ENCODE measurements at places on chromosomes 4 and X.

DNA sequence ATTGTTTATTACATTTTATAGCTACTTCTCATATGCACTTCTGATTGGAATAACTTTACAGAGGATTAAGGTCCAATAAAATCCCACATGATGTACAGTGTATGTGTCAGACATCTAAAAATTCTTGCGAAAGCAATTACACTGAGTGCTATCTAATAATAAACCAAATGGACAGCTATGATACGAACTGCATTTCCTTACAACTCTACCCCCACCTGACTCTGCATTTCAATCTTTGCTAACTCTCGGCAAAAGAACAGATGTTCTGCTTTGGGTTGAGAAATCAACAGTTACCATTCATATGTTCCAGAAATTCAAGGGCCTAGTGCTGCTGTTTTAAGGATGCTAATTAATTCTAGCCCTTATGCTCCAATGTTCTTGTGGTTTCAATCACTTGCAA is 287.9 kb upstream of the NOCT start:
- DNase-seq: peak; percentile 12

GRCh38 chrX:16771483-16772398 is 14.5 kb upstream of the TXLNG start:
- peak; percentile 85 for DNase-seq

DNA sequence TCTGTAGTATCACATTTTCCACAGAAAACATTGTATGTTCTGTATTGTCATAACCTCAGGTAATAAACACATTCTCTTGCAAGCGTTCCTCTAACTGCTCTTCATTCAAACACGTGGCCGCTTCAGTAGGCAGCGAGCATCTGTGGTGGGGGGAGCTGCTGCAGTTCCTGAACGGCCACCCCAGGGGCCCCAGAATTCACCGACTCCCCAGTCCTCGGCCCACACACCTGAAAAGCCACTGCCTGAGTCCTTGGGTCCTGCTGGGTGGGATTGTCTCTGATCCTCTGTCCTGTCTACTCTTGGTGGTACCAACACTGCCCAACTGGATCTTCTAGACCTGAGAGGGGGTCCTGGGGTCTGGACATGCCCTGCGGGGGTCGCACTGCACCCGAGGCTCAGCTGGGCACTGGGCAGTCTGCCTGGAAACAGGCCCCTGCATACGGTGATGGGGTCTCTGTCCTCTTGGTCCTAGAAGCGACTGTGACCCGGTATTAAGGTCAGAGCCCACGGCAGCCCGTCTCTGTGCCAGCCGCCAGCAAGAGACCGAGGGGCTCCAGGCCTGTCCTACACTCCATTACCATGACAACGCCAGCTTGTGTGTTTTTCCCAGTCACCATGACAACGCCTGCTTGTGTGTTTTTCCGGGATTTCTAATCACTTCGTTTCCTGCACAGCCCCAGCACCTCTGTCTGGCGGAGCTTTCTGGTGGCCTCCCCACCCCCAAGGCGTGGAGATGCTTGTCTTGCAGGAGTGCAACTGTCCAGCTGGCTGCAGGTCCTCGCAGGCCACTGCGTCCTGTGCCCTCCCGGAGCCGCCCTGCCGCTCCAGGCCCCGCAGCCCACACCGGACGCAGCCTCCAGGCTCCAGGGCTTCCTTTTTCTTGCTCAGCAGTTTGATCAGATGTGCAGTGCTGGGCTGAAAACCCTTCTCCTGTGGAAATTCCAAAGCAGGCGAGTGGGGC is 16.0 kb downstream of the CTBP1 start:
- DNase-seq: no peak

DNA sequence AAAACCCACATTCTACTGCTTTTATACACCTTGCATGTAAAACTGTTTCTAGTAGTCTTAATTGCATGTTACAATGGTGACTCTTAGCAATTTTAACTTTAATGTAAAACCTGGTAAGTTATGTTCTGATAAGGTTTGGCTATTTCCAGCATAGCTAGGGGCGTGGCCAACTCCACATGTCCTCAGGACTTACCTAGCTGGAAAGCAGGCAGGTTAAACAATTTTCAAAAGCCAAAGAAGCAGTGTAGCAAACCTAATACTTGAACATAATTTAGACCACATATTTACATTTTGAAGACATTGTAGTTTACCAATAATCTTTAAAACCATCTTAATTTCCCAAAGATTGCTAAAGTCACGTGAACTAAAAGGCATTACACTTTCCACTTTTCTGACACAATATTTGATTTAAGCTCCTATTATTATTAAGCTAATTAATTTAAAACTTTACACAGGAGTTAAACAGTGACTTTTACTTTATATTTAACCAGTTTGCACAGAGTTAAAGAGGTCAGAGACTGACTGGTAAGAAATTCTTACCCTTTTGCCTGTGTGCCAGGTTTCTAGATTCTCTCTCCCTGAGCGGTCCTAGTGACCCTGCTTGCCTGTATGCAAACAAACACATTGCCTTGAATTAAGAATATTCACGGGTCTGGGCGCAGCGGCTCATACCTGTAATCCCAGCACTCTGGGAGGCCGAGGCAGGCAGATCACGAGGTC is 88.2 kb downstream of the GLUD2 start:
- no peak for DNase-seq

- DNase-seq: no peak
Measured at GRCh38 chr4:2814627-2815270, 21.9 kb downstream of the SH3BP2 start.

GRCh38 chr4:150890246-150890645 is 124.8 kb downstream of the LRBA start:
- peak; percentile 3 for DNase-seq

DNA sequence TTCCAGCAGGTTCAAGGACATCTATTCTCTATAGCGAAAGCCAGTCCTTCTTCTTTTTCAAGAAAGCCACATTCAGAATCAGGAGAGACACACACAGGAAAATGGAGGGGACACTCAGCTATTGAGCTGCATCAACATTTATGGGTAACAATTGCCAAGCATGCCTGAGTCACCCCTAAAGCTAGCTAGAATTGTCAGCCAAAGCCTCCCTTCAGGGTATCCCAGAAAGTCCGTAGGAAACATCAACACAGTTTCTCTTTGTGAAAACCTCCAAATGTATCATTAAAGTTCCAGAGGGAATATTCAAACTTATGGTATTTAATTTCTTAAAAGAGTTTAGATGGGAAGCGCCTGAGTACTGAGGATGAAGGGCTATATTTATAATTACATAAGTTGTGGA is 331.1 kb upstream of the SLC7A11 start:
- no peak for DNase-seq

DNA sequence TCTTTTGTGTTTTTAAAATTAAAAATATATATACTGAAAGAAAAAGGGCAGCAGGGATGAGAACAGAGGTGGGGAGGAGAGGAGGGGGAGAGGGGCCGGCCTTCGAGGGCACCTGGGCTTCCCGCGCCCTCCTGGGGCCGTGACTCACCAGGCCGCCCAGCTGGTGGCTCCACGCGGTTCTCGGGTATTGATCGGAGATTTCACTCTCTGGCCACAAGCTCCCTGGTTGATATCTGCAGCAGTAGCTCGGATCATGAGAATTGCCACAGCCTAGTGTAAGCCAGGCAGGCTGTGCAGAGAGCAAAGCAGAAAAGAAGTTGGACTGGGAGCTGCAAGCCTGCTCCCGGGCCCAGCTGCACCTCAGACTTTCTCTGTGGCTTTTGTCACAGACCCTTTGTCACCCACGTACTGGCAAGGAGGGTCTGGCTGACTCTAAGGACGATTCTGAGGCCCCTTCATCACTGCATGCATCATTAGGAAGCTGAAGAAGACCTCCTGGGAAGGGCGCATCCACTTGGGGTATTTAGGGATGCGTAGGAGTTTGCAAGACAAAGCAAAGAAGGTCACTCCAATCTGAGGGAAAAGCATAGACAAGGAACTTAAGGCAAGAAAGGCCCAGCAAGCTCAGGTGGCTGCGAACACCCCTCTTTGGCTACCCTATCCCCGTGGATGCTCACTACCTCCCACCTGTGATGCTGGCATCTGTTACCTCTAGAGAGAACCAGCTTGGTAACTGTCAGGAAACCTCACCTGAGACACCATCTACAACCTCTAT is 71.7 kb downstream of the CPZ start:
- DNase-seq: no peak

DNA sequence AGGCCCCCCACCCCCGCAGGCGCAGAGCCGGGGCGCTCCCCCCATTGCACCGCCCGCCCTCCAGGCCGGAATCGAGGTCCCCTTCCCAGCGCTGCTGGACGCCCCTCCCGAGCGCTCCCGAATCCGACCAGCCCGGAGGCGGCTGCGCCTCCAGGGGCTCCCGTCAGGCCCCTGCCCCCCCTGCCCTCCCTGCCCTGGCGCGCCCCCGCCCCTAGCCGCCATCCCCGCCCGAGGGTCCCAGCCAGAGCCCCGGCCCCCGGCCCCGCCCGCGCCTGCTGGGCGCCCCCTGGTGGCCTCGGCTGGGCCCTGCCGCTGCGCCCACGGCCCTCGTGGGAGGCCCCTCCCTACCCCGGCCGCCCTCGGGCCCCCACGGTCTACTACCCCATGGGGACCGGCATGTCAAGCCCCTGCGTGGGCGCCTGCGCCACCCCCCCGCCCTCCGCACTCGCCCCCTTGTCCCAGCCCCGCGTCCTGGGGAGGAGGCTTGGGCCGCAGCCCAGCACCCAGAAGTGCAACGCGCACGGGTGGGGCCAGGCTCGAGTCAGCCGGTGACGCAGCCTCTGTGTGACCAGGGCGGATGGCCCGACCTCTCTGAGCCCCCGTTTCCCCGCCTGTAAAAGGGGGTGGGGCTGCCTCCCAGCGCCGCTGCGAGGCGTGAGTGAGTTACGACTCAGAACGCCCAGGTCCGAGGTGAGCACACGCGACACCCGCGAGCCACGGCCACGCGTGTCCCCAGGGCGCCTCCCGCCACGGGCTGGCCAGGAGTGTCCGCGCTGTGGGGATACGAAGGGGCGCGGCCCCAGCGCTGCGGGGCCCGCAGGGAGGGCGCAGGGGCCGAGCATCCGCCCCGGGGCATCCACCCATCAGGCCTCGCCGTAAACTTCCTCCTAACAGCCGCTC is 104.9 kb downstream of the FAM53A start:
- peak; percentile 57 for DNase-seq

DNA sequence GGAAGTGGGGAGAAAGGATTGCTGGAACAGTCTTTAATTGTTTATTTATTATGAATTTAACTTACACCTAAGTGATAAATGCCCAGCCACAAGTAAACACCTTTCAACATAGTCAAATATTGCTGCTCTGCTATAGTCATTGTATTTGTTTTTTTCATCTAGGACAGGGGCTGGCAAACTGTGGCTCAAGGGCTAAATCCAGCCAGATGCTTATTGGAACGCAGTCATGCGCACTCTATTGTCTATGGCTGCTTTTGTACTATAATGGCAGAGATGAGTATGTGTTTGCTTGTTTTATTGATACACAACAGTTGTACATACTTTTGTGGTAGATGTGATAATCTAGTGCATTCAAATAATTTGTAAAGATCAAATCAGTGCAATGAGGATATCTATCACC is 95.3 kb downstream of the ZAR1 start:
- DNase-seq: no peak

DNA sequence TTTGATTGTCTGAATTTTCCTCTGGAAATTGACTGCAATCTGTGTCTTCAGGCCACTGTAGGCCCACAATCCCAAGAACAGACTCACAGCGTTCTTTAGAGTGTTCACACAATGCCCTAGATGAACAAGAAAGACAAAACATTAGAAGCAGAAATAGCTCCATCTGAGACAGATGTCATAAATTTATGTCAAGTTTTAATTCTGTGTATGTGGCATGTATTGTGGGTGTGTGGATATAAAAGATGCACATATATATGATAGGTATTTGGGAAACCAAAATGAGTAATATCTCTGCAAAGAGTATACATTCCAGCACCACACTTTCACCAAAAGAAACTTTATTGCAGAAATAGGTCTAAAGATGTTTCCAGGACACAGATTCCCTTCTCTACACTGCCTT is 176.1 kb downstream of the CORIN start:
- no peak for DNase-seq

DNA sequence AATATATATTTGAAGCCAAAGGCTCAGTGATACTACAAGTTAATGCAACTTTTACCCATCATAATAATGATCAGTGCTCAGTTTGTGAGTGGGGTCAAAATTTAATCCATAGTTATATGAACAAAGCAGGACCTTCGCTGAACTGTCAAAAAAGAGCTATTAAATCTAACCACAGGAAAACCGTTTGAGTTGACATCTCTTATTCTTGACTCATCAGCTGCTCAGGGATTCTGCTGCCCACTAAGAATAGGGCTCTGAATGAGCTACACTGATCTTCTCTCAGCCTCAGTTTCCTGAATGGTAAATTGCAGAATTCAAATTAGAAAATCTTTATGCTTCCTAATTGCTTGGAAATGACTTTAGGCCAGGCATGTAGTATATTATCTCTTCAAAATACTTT is 44.9 kb upstream of the NAP1L5 start:
- no peak for DNase-seq

GRCh38 chrX:149939905-149940673 is 1.8 kb upstream of the EOLA2 start:
- DNase-seq: peak; percentile 98

DNA sequence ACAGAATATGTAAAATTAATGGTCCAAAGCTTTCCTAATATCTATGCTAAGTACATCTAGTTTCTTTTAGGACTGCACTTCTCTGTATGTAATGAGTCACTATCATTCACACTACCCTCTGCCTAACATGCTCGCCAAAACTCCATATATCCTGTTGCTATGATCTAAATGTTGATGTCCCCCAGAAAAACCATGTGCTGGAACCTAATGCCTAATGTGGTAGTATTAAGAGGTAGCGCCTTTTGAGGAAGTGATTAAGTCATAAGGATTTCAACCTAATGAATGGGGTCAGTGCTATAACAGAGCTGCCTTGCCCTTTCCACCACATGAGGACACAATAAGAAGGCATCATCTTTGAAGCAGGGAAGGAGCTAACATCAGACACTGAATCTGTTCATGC is 34.9 kb upstream of the NFKB1 start:
- no peak for DNase-seq

GRCh38 chr4:1988327-1988724 is 20.4 kb downstream of the NELFA start:
- no peak for DNase-seq

DNA sequence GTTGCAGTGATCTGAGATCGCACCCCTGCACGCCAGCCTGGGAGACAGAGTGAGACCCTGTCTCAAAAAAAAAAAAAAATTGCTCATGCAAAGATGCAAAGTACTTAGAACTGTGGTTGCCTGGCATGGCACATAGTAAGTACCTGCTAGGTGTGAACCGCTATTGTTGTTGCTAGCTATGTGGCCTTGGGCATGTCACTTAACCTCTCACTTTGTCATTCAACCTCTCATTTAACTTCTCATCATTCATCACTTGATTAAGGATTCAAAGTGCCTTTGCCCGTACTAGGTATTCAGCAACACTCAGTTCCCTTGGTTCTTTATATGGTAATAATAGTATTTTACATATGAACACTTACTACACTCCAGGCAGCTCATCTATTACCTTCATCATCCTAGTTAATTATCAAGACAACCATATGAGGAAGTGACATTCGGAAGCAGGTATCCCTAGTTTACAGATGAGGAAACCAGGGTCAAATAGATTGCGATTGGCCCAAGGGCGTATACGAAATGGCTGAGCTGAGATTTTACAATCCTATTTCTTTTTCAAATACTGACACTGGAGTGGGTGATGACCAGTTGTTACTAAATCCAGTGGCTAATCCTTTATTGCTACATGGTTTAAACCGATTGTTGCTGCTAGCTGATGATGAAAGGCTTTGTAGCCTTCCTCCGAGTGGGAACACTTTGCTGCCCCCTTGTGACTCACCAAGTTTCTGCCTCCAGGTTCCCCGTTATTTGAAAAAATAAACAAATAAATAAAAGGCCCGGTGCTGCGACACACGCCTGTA is 28.8 kb upstream of the SOWAHD start:
- peak; percentile 94 for DNase-seq

GRCh38 chrX:19956923-19957322 is 33.9 kb downstream of the BCLAF3 start:
- no peak for DNase-seq

Measured in NCI-H82 (cell line).